ENCODE measurements at places on chromosomes 5 and 9. TPM values are rescaled to one million over a fixed set of nuclear protein-coding genes. Genes with fewer than 3 reads are reported as not detected.

The IFNB1 gene
- not detected for total RNA-seq

The LMX1B gene
- not detected for total RNA-seq

GRCh38 chr9:123480791-123481190, 124.8 kb downstream of the CRB2 start:
- DNase-seq, result no peak

DNA sequence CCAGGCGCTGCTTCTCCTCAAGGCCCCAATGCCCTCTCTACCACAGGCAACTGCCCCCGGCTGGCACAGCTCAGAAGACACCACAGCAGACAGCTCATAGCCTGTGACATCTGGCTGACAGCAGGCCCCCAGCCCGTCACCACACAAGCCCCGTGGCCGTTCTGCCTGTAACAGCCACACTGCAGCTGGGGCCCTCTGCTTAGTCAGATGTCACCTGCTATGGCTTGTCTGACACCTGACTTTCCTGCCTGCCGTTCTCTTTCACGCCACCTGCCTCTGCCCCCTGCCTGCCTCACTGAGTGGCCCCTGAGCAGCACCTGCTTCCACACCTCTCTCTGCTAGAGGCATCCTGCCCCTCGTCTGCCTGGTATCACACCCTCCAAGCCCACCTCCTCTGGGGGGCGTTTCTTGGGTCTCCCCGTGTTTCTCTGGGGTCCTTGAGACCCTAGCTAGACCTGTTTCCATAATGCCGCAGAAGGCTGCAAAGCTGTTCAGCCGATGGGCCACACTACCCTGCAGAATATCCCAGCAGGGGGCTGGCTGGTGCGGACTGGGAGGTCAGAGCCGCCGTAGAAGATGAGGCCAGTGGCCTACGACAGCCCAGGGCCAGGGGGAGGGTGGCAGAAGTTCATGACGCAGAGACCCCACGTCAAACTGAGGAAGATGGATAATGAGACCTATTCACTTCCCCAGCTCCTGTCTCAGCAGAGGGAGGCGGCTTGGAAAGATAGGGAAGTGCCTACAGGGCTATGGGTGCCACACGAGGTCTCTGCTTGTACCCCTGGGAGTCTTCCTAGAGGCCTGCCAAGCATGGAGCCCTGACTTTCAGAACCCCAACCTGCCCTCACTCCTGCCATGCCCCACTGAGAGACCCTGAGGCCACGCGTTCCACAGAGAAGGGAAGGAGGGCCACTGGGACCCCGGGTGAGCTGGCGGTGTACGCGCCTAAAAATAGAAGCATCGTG, 95.1 kb downstream of the ZNF354C start:
- no peak for DNase-seq

DNA sequence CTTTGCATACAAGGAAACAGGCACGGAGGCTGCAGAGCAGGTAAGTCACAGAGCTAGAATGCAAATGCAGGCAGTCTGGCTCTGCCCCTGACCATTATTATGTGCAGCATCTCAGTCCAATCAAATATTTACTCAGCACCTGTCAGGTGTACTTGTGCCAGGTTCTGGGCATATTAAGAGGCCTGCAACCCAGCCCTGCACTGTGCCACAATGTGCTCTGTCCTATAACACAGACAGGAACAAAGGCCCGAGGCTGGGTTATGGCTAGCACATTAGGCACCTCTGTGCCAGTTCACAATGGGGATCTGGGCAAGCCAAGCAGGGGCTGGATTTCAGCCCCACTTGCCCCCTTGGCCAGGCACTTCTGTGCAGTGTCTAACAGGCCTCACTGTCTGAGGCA, 14.0 kb downstream of the ARL15 start:
- no peak for DNase-seq

DNA sequence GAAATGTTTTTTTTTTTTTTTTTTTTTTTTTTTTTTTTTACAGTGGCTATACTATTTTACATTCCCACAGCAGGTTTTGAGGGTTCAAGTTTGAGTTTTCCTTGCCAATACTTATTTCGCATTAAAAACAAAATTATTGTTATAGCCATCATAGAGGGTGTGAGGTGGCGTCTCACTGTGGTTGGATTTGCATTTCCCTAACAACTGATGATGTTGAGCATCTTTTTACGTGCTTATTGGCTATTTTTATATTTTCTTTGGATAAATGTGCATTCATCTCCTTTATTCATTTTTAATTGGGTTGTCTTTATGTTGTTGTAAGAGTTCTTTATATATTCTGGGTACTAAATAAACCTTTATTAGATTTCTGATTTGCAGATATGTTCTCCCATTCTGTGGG, 18.9 kb upstream of the UBLCP1 start:
- DNase-seq, result no peak

DNA sequence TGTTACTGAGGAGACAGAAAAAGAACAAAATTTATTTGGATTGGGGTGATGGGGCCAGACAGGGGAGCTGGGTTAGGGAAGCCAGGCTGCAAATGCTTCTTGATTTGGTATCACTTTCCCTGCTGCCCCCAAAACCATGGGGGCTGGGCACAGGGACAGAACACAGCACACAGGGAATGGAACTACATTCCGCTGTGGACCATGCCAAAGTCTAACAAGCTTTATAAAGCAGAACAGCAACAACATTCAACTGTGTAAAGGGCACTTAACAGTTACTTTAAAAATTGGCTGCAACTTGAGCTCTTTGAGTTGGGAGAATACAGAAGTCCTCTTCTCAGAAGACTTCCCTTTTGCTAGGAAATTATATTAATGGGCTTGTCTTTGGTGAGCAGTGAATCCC, 23.8 kb downstream of the C5orf58 start:
- no peak for DNase-seq
